ENCODE measurements at places on chromosomes 4 and X. TPM values are rescaled to one million over a fixed set of nuclear protein-coding genes. Genes with fewer than 3 reads are reported as not detected.

The PAK3 gene
- not detected for total RNA-seq

The YY2 gene
- 1.9 TPM for total RNA-seq

The TENM3 gene
- 0.86 TPM for total RNA-seq

The AREG gene
- total RNA-seq = 31.2 TPM

The TGIF2LX gene
- not detected for total RNA-seq

The FGD1 gene
- total RNA-seq = 7.2 TPM

The MAGEC3 gene
- not detected for total RNA-seq

The SERPINA7 gene
- not detected for total RNA-seq

The DACH2 gene
- not detected for total RNA-seq

The CLDN2 gene
- total RNA-seq = 5.9 TPM

The USP17L13 gene
- total RNA-seq = not detected

The GAB3 gene
- total RNA-seq = 0.67 TPM

The TEX11 gene
- total RNA-seq = not detected

The AWAT2 gene
- total RNA-seq = not detected

The RNF128 gene
- total RNA-seq = not detected

The SLC10A7 gene
- 2.8 TPM for total RNA-seq

The SSX4 gene
- not detected for total RNA-seq

The SHROOM4 gene
- total RNA-seq = not detected

The AIFM1 gene
- total RNA-seq = 70.3 TPM

The VCX gene
- not detected for total RNA-seq

The MAGEB2 gene
- not detected for total RNA-seq

The KIAA1210 gene
- not detected for total RNA-seq

The WNK3 gene
- 0.01 TPM for total RNA-seq

The ITIH6 gene
- total RNA-seq = not detected

The PNMA6A gene
- total RNA-seq = 3.7 TPM

The NLGN4X gene
- 0.04 TPM for total RNA-seq

The APEX2 gene
- total RNA-seq = 29.9 TPM

The MAGEC1 gene
- not detected for total RNA-seq

The WDR17 gene
- total RNA-seq = 3.3 TPM

The ATP6AP2 gene
- total RNA-seq = 148 TPM

The SH3RF1 gene
- 9.3 TPM for total RNA-seq

The UGT2B15 gene
- total RNA-seq = 0.08 TPM

The PLAC8 gene
- total RNA-seq = 0.55 TPM

The F11 gene
- total RNA-seq = not detected

The CT83 gene
- not detected for total RNA-seq

The COL25A1 gene
- total RNA-seq = not detected

The UCP1 gene
- not detected for total RNA-seq

The ALAS2 gene
- not detected for total RNA-seq

The FAT4 gene
- 2.0 TPM for total RNA-seq

The HHIP gene
- total RNA-seq = 0.60 TPM

The STATH gene
- total RNA-seq = not detected

The C4orf51 gene
- total RNA-seq = not detected

The INPP4B gene
- 4.8 TPM for total RNA-seq

The ARMCX4 gene
- 0.93 TPM for total RNA-seq

The TLR3 gene
- total RNA-seq = 0.38 TPM

The ANOS1 gene
- total RNA-seq = 0.20 TPM

The ASB5 gene
- total RNA-seq = not detected

The SNCA gene
- total RNA-seq = not detected

The SGMS2 gene
- total RNA-seq = 19.3 TPM

The GCNA gene
- 1.7 TPM for total RNA-seq

The EREG gene
- total RNA-seq = 18.5 TPM

The NPNT gene
- total RNA-seq = 0.35 TPM

The MAGEA1 gene
- 0.13 TPM for total RNA-seq

The GLOD5 gene
- not detected for total RNA-seq

The MAGEA9B gene
- not detected for total RNA-seq

Measured in A549 treated with Mapracorat at 1 μM for 4 hours (cell line).